ENCODE measurements at places on chromosomes 4 and X.

DNA sequence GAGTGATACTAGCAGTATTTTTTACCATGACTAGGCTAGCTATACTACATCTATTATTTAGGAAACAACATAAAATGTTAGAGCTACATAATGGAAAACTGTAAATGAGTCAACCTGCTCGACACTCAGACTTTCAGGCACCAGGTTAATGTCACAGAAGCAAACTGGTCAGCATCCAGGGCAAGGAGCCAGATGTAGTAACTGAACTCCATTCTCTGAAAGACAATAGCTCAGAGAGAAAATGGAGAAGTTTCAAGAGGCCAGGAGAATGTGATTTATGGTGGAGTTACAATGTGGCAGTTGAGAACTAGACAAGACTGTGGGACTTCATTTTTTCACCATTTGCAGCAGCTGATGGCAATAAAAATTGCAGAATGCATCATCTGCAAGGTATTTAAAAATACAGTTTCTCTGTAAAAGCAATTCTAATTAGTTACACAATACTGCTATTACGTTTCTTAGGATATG is 342.7 kb upstream of the PABPC4L start:
- DNase-seq: no peak

GRCh38 chr4:153142700-153143438 is 61.4 kb upstream of the TRIM2 start:
- DNase-seq: peak; percentile 58

DNA sequence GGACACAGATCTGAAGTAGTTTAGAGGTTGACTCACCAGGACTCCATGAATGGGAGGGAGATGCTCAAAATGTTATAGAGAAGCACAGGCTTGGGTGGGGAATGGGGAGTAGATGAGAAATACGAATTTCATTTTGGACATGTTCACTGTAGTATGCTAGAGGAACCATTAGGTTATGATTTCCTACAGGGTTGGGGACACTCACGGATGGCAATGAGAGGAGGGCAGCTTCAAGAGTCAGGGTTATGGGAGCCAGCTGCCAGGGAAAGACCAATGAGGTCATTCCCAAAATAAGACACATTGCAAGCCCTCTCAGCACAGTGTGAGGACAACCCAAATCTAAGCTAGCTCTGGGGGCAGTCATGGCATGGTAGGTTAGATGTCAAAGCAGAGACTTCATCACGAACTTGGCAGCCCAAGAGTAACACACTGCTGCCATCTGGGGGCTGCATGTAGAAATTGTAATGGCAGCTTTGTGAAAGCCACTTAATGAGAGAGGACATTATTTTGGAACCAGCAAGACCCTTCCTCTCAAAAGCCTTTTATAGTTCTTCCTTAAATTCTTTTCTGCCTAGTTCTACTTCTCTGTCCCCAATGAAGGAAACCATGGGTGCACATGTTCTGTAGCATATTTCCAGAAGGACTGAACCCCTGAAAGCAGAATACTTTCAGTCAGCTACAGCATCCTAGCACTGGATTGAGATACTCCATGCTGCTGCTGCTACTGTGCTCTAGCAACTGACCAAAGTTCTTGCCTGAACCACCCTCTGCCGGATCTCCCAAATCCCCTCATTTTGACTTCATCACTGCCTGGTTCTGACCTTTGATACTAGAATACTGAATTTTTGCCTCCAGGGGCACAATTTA is 16.2 kb upstream of the ZCCHC12 start:
- no peak for DNase-seq

DNA sequence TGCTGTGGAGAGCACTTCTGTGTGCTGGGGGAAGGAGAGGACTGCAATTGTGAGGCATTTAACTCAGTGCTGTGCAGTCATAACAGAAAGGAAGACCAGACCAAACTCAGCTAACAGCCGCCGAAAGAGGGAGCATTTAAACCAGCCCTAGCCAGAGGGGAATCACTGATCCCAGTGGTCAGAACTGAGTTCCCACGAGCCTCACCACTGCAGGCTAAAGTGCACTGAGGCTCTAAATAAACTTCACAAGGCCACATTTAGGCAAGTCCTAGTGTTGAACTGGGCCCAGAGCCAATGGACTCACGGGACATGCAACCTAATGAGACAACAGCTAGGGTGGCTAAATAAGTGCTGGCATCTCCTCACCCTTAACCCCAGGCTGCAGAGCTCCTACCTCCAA is 20.4 kb downstream of the IQCM start:
- no peak for DNase-seq

DNA sequence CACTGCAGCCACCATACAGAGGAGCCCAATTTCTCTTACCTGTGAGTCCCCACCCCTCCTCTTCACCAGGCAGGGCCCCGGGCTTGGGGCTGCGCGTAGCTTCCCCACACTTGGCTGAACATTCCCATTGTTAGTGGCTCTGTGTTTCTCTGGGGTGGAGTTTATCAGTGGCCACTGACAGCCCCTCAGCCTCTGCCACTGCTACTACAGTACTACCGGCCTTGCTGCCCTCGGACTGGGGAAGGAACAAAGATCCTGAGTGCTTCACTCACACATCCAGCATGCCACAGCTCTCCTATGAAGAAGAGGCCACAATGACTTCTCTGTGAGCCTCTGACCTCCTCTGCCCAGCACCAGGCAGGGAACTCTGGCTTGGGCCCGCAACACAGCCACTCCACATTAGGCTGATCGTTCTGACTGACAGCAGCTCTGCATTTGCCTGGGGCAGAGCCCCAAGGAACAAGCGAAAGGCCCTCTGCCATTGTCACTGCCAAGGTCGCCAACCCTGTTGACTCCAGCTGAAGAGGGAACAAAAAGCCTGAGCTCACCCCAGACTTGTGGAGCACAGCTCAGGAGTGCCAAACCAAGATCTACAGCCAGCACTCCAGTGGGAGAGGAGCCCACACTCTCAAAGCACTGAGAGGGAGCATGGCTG is 24.0 kb downstream of the ABCB7 start:
- DNase-seq: no peak

GRCh38 chrX:110755061-110755460 is 40.6 kb downstream of the CHRDL1 start:
- DNase-seq: no peak

DNA sequence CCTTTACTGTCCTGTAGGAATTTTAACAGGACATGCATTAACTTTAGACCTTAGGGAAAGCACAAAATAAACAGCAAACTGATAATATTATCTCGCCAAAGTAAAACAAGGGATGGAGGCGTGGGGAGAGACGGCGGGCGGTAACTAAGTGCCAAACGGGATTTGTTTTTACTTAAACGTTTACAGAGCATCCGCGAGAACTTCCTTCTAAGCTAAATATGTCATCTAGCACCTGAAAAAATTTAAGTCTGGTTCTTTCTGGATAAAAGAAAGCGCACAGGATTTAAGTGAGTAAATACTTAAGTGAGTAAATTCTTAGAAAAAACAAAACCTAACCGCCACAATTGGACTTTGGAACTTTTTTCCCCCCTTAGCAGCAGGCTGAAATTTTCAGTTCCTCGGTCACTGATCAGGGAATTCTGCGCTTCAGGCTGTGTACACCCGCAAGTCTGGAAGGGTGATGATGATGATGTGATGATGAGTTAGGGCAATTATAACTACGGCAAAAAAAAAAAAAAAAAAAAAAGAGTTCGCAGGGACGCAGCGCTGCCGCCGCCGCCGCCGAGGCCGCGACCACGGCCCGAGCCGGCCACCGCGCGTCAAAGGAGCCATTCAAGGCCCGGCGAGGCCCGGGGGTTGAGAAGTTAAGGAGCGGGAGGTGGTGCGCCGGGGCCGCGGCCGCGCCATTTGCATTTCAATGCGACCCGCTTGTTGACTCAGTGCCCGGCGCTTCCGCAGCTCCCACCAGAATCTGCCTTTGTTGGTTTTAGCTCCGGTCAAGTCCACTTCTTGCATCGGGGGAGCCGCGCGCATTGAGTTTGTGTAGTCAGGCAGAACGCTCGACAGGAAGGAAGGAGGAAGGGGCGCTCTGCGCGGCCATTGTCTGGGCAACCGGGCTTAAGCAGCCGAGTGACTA is 108.8 kb downstream of the SPRY1 start:
- DNase-seq: peak; percentile 96

- no peak for DNase-seq
These were observed 220.6 kb downstream of the SNCA start for GRCh38 chr4:89616382-89616781.

DNA sequence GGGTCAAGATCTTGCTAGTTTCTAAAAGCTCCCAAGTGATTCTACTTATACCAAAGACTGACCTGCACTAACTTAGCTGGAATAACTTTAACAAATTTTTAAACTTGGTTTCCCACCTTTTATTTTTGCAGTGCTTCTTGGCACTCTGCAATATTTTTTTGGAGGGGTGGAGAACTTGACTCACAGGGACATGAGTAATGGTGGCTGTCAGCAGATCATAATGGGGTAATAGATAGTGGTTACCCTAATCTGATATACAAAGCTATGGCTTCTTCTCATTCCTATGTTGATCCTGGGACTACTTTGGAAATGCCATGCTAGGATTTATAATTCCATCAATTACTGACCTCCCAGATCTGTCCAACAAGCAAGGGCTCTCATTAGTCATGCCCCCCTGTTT is 295.7 kb downstream of the GPAT3 start:
- DNase-seq: no peak

DNA sequence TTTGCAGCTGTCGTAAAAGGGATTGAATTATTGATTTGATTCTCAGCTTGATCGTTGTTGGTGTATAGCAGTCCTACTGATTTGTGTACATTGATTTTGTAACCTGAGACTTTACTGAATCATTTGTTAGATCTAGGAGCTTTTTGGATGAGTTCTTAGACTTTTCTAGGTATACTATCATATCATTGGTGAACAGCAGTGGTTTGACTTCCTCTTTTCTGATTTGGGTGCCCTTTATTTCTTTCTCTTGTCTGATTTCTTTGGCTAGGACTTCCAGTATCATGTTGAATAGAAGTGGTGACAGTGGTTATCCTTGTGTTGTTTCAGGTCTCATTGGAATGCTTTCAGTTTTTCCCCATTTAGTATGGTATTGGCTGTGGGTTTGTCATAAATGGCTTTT is 8.4 kb downstream of the APOOL start:
- DNase-seq: no peak

- peak; percentile 61 for DNase-seq
These were observed 1.0 kb upstream of the ARHGAP4 start for GRCh38 chrX:153926858-153927671.

Measured in right kidney (tissue), 9 donors.